ENCODE measurements at places on chromosomes 1 and 21.

GRCh38 chr1:8629241-8630091 lies 188.0 kb downstream of the RERE start:
- DNase-seq, result no peak

DNA sequence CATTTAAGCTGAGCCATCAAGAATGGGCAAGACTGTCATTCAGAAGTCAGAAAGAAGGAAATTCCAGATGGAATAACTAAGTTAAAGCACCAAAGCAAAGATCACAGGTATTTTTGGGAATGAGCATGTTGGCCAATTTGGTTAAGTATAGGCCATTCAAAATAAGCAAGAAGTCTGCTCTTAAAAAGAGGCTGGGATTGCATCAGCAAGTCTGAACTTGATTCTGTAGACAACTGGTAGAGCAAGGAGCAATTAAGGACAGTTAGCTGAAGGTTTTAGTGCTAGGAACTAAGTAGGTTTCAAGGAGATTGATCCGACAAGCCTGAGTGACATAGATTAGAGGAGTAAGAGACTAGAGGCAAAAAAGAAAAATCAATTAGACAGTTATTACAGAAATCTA lies 8.4 kb downstream of the ANKRD45 start:
- no peak for DNase-seq

DNA sequence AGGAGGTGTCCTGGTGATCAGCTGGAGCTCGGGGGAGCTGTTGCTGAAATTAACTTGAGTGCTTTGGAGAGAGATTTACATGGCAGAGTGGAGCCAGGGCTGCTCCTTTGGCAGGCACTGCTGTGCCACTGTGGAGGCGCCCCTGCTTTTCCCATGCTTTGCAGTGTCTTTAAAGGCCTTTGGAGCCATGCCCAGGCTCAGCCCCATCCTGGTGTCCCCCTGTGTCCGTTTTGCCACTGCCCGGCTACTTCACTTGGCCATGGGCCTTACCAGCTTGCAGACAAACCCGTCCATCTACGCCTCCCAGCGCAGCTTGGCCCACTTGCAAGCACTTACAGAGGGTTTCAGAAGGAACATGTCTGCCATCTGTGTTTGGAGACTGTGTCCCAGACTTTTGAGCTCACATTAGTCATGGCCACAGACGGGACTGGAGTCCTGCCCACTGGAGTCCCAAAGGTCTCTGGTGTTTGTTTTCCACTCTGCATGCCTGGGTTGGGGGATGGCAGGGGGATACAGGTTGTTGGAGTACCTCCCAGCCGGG lies 18.2 kb upstream of the LAMTOR5 start:
- no peak for DNase-seq

DNA sequence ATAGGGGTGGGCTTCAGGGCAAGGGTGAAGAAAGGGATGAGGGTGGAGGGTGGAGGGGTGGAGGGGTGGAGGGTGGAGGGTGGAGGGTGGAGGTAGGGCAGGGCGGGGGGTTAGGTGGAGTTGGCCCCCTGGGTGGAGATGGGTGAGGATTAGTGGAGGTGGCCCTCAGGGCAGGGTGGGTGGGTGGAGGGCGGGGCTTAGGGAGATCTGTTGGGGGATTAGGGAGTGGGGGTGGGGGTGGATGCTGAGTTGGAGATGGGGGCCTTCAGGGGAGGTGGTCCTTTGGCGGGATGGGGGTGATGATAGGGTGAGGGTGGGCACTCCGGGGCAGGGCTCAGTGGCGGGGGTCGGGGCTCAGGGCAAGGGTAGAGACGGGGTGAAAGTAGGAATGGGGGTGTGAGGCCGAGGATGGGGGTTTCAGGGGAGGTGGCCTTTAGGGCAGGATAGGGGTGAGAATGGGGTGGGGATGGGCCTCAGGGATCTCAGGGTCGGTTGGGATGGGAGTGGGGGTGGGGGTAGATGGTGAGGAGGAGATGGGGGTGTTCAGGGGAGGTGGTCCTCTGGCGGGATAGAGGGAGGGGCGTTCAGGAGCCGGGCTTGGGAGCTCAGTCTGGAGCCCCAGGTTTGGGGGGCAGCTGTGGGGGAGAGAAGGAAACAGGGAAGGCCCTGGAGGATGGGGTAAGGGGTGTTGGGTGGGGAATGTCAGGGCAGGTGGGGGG lies 800 bp upstream of the DNMT3L start:
- DNase-seq, result no peak

DNA sequence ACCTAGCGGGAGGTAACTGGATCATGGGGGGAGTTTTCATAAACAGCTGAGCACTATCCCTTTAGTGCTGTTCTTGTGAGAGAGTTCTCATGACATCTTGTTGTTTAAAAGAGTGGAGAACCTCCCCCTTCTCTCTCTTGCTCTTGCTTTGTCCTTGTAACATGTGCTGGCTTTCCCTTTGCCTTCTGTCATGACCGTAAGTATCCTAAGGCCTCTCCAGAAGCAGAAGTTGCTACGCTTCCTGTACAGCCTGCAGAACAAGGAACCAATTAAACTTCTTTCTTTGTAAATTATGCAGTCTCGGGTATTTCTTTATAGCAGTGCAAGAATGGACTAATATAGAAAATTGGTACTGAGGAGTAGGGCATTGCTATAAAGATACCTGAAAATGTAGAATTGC lies 515.6 kb downstream of the NEGR1 start:
- DNase-seq, result no peak

DNA sequence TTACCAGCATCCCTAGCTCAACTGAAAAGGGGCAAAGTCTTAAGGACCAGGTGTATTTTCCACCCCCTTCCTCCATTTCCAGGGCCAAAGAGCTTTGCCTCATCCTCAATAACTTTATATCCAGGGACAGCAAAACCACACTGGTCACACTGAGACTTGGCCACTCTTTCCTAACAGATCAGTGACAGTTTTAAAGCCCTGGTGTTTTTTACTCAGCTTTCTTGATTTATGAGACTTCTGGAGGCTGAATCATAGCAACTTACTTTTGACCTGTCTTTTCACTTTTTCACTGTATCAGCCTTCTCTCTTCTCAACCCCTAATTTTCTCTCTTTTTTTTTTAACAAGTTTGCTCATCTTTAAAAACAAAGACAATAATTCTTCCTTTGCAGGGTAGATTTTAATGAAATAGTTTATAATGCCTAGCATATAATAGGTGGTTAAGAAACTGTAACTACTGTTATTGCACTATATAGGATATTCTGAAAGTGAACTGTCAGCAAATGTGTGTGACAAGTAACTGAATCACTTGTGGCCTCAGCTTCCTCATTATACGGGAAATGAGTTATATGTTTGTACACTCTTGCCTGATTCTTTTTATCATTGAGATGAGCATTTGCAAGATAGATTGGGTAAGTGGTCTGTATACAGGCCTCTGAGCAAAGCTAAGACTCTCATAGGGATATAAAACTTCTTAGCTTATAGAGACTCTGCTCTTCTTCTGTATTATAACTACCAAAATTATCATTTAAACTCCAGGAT lies 19.7 kb upstream of the DYNLT5 start:
- no peak for DNase-seq

DNA sequence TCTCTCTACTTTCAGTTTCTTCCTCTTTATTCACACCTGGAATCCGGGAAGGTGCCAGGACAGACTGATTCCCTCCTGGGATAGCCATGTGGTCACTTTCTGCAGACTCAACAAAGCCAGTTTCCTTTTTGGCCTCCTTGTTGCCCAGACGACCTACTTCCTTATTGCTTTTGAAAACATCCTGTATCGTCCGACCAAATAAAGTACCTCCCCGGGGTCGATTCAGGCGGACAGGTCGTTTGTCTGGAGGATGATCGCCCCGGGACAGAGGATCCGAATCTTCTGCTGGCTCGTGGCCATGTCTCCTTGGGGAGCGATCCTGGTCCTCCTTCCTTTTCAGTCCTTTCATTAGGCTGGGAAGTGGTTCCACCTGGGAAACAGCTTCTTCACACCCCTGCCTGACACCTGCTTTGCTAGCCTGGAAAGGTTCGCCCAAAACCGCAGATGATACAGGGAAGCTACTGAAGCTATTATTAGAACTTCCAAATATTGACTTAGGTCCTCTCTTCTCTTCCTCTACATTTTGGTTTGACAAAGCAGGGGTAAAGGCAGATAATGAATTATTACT lies 1.2 kb downstream of the MCM3AP start:
- DNase-seq, result no peak

DNA sequence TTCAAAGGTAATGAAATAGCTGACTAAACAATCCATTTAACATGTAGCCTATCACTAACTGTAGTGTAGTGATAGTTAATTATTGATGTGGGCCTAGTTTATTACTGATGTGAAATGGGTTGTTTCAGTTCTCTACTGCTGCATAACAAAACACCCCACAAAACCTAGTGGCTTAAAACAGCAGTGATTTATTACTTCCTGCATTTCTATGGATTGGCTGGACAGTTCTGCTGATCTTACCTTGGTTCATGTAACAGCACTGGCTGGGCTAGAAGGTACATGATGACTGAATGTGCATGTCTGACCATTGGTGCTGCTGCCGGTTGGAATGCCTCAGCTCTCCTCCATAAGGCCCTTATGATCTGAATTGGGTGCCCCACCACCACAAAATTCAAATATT lies 5.4 kb upstream of the ABL2 start:
- no peak for DNase-seq

- no peak for DNase-seq
Observed at GRCh38 chr1:39936724-39937491, 18.0 kb upstream of the MFSD2A start.

DNA sequence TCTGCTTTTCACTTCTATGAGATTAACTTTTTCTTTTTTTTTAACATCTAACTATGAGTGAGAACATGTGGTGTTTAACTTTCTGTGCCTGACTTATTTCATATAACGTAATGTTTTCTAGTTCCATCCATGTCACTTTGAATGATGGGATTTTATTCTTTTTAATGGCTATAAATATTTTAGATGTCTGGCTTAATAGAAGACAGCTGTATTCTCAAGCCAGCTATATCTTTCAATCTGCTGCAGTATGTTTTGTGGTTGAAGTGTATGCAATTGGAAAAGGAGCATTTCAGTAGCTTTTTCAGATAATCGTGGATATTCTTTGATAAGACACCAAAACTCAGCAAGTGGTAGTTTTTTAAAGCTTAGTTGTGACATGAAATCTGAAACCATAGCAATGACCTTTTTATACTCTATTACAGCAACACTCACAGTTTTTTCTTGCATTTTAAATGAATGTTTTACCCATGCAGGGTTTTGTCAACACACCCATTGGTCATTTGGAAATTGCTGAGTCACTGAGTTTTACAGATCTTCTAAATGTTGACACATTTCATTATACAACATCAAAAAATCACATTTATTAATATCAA lies 5.7 kb upstream of the SVBP start:
- no peak for DNase-seq

GRCh38 chr1:74766579-74766978 lies 33.6 kb downstream of the TYW3 start:
- no peak for DNase-seq

DNA sequence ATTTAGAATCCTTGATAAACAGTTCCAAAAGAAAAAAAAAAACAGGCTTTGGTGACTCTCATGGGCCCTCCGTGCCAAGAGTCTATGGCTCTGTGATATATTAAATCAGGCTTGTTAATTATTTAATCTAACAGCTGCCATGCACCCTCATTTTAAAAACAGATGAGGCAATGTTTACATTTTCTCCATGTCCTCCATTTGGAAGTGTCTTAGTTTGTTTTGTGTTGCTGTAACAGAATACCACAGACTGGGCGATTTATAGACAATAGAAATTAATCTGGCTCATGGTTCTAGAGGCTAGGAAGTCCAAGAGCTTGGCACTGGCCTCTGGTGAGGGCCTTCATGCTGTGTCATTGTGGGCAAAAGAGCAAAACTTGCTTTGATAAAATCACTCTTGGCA lies 58.0 kb downstream of the B3GALT5 start:
- DNase-seq, result no peak

- DNase-seq, result no peak
Observed at GRCh38 chr1:34781844-34782391, 904 bp downstream of the GJB3 start.
